ENCODE measurements at places on chromosomes 12 and 14.
A peak's percentile ranks its signal among the peaks of the same experiment; 100 is the strongest.

- no peak for DNase-seq
Observed at GRCh38 chr12:62776997-62777396, 158.0 kb downstream of the PPM1H start.

GRCh38 chr14:47278233-47278842, 397.1 kb downstream of the MDGA2 start:
- peak; percentile 43 for DNase-seq

DNA sequence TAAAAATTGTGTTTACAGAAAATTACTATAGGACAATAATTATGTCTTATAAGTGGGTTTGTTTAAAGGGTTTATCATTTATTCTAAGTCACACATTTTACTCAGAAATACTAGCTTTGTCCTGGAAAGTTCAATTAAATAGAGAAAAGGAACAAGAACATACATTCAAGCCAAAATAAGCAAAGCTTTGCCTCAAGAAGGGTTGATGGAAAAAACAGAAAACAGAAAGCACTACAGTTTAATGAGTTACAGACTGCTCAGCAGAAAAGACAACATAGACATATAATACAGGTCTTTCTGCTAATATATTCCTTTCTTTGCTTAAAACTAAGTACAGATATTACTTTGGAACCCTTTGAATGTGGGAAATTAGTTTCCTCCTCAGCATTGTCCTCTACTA, 703.0 kb upstream of the LRFN5 start:
- DNase-seq: no peak

DNA sequence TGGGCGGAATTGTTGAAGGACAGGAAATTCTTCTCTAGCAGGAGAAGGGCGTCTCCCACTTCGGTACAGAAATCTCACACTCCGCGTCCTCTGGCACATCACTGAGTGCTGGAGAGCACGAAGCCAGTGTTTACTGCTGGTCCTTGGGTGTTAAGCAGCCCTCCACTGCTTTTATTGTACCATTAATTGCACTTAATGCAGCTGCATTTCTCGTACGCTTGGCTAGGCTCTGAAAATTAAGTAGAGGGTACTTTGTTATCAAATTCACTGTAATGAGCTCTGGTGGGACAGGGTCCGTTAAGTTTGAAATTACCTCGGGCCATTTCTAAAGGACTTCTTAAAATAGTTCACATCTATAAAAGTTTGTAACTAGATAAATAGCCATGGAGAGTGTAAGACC, 411.2 kb downstream of the NPAS3 start:
- DNase-seq: no peak

DNA sequence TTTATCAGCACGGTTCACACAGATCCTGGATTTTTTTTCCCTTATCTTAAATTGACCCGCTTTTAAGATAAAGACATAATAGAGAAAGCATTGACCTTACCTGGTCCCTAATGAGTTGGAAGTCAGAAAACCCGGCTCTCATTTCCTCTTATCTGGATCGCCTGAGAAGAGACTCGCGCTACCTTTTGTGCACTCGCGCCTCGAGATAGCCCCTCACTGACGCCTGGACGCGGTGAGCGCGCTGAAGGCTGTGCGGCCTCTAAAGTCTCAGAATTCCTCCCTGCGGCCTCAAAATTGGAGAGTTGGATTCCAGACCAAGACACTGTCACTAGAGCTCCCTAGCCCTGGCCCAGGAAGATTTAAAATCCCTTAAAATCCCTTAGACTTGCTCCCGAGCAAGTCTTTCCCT, 7.0 kb downstream of the NKX2-1 start:
- DNase-seq: no peak

GRCh38 chr12:92464911-92465310, 237.9 kb upstream of the PLEKHG7 start:
- peak; percentile 65 for DNase-seq

DNA sequence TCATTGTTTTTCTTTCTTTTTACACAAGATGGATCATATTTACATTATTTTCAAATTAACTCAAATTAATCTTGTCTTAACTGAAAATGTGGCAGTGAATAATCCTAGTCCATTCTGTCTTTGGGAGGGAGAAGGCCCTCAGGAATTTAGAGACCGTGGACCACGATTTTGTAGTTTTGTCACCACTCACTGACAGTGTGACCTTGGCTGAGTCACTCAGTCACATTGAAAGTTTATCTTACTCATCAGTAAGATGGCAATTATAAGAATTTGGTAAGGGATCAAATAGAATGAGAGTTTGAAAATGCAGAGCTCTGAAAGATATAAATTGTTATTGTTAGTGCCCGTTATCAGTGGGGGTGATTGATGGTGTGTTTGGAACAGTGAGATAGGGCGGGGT, 16.4 kb downstream of the FOXJ2 start:
- no peak for DNase-seq

GRCh38 chr12:42585841-42586216, 3.7 kb downstream of the PRICKLE1 start:
- DNase-seq: no peak

GRCh38 chr14:76456891-76457586, 81.1 kb downstream of the ESRRB start:
- no peak for DNase-seq

DNA sequence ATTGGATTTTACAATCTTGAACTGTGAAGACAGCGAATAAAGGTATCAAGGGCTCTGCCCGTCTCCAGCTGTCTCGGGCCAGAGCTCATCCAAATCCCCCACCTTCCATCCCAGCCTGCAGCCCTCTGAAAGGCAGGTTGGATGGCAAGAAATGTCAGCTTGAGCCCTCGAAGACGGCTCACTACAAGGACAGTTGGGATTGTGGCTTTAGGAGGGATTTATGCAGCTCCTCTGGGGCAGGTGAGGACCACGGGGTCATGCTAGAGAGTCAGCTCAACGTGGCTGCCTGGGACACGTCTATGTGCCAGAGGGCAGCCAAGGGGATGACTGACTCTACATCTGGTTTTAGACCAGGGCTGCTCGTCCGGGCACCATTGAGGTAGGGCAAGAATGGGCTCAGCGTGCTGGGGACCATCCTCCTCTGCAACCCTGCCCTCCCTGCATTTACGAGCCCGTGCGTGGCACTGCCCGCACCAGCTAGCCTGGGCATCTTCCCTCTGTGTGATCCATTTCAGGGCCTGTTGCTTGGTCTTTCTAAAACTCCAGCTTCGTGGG, 16.2 kb downstream of the MVK start:
- DNase-seq: no peak

DNA sequence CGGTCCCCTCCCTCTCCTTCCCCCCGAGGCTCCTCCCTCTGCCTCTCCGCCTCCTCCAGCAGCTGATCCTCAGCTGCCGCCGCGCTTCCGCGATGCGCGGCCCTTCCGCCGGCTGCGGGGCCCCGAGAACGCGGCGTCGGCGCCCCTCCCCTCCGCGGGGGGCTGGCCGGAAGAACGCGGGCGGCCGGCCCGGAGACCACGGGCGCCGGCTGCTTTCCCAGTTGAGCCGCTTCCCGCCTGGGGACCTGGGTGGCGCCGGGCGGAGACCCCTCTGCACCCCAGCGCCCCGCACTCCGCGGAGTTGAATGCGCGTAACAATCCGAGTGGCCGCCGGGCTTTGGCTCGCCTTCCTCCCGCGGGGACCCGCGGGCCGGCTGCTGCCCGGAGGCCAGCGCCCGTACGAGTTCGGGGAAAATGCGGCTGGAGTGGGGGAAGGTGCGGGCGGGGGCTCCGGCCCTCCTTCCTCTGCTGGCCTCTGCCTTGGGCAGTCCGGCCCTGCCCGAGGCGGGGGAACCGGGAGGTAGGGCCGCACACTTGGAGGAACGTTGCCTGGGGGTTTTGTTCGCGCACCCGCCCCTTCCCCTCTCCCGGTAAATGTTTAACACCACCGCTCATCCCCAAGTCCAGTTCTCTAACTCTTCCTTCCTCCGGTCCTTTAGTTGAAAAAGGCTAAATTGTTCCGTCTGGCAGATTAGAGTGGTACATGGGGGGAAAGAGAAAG, 393 bp upstream of the DCAF5 start:
- peak; percentile 79 for DNase-seq

DNA sequence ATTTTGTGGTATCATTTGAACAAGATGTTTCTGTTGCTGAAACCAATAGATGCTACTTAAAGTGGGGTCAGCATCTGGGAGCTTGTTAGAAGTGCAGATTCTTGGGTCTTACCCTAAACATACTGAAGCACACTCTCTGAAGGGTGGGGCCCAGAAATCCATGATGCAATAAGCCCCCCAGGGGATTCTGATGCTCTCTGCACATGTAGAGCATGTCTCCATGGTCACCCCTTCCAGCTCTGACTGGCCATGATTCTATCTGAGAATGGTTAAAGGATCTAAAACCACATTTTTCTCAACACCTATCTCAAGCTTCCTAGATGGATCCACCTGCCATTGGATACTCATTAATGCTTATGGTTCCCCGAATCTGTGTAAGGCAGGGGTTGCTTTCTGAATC, 20.4 kb downstream of the JDP2 start:
- no peak for DNase-seq

GRCh38 chr14:98819132-98819866, 452.7 kb downstream of the BCL11B start:
- peak; percentile 63 for DNase-seq

- no peak for DNase-seq
Observed at GRCh38 chr14:101217080-101217463, 313.6 kb upstream of the RTL1 start.

DNA sequence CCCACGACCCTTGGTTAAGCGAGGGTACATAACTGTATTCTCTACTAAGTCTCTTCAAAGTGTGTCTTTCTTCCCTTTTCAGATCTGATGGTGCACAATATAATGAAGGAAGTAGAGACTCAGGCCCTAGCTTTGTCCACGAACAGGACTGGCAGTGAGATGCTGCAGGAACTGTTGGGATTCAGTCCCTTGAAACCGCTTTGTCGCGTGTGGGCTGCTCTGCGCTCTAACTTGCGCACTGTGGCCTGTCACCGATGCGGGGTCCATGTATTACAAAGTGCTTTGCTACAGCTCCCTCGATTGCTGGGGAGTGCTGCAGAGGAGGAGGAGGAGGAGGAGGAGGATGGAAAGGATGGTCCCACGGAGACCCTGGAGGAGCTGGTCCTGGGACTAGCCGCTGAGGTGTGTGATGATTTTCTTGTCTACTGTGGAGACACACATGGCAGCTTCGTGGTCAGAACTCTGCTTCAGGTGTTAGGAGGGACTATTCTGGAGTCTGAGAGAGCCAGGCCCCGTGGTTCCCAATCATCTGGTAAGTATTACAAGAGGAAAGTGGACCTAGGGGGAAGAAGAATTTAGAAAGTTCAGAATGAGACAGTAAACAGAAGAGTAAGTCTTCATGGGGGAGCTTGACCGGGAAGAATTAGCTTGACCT, 803 bp downstream of the NOP9 start:
- DNase-seq: no peak

GRCh38 chr12:64544371-64545080, 65.8 kb upstream of the RASSF3 start:
- DNase-seq: no peak

GRCh38 chr12:130519-130918, 64.0 kb downstream of the IQSEC3 start:
- DNase-seq: no peak

- peak; percentile 63 for DNase-seq
Observed at GRCh38 chr12:54386403-54387113, 2.0 kb upstream of the ZNF385A start.

GRCh38 chr14:56340932-56341331, 222.7 kb downstream of the PELI2 start:
- DNase-seq: no peak

GRCh38 chr12:123670882-123671728, at the start of gene TCTN2:
Gene TCTN2 (plus strand): TSS chr12:123671113. CDS start chr12:123671241, 128 bp downstream.
- peak; percentile 89 for DNase-seq

DNA sequence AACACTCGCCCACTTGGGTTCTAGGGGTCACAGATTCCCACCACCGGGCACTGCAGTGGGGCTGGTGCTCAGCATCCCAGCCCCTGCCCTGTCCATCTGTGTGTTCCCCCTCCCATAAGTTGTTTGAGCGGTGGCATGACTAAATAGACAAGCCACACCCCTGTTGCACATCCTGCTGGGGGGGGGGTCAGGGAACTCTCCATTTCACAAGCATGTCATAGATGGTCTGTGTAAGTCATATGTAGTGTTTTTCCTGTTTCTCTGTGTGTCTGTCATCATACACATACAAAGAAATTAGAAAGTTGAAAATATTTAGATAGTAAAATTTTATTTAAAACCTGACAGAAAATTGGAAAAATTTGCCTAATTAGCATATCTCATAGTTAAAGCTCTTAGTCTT, 270.2 kb downstream of the IPO8 start:
- DNase-seq: no peak

GRCh38 chr12:674272-674781, 11.1 kb upstream of the NINJ2 start:
- DNase-seq: no peak

GRCh38 chr12:79508622-79509021, 182.1 kb downstream of the PAWR start:
- DNase-seq: no peak

- no peak for DNase-seq
Observed at GRCh38 chr12:75606151-75606550, 94.7 kb upstream of the KRR1 start.

DNA sequence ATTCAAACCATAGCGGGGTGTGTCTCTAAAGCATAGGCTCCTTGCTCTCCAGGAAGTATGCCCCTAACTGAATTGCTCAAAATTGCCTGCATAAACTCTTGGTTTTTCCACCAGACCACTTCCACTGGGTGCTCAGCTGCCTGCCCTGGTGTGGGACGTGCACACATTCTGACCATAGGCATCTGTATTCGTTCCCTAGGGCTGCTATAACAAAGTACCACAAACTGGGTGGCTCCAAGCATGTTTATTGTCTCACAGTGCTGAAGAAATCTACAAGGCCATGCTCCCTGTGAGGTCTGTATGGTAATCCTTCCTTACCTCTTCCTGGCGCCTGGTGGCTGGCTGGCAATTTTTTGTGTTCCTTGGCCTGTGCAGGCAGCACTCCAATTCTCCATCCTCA, 16.4 kb upstream of the GALNT6 start:
- no peak for DNase-seq

GRCh38 chr12:120529641-120530417, 871 bp upstream of the COQ5 start:
- peak; percentile 68 for DNase-seq

DNA sequence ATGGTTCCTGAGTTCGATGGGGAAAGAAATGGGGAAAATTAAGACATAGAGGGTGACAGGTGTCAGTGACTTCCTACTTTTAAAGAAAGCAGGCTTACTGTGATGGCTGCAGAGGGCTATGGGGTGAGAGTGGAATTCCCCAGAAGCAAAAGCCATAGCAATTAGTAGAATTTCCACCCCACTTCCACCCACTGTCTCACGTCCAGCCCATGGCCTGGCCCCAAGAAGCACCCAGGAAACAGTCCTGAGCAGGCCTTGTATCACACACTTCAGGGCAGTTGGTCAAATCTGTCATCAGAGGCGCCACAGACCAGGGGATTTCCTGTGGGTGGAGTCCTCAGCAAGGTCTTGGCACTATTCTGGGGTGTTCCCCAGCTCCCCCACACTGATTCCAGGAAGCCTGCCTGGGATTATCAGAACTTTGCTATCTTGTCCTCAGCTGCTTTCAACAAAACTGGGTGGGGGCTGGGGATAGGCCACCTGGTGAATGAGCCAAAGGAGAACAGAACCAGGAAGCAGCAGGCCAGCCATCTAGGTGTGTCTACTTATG, 120.1 kb upstream of the CCND2 start:
- DNase-seq: peak; percentile 6

Data from trophoblast cell (in vitro differentiated cells and primary cell).